ENCODE measurements at places on chromosomes 2 and 18.
A peak's percentile ranks its signal among the peaks of the same experiment; 100 is the strongest.

- peak; percentile 64 for DNase-seq
Observed at GRCh38 chr2:200703127-200703925, 108.4 kb upstream of the BZW1 start.

DNA sequence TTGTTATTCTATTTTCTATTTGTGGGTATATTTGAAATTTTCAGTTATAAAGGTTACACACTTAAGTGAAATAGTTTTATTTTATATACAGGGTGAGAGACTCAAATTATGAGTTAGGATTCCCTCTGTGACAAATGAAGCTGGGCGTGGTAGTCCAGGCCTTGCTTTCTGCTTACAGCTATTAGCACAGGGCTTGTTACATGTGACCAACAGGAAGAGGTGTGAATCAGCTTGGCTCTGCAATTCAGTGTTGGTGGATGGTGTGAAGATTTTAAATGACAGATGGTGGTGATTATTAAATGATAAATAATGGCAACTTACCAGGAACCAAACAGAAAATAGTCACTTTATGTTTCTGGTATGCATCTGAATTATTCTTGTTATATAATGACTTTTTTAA lies 64.4 kb upstream of the NOSTRIN start:
- DNase-seq, result peak; percentile 13

GRCh38 chr2:105593221-105593967 lies 151.3 kb upstream of the NCK2 start:
- DNase-seq, result peak; percentile 59

DNA sequence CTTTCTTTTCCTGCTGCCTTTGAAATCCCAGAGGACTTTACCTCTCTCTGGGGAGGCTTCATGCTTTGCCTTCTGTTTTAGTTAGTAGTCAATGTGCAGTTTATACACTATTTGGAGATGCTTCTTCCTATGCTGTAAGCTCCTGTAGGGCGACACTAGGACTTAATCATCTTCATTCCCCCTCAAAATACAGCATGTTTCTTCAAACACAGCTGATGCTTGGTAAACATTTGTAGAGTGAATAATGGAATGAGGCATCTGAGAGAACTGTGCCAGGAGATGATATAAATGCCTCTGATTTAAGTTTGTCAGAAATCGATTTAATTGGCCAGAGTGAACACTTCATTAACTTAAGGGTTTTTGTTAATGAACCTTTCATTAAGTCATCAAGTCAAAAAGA lies 43.4 kb downstream of the LHCGR start:
- DNase-seq, result no peak

- DNase-seq, result peak; percentile 40
Observed at GRCh38 chr2:68185541-68186164, 28.0 kb downstream of the PNO1 start.

DNA sequence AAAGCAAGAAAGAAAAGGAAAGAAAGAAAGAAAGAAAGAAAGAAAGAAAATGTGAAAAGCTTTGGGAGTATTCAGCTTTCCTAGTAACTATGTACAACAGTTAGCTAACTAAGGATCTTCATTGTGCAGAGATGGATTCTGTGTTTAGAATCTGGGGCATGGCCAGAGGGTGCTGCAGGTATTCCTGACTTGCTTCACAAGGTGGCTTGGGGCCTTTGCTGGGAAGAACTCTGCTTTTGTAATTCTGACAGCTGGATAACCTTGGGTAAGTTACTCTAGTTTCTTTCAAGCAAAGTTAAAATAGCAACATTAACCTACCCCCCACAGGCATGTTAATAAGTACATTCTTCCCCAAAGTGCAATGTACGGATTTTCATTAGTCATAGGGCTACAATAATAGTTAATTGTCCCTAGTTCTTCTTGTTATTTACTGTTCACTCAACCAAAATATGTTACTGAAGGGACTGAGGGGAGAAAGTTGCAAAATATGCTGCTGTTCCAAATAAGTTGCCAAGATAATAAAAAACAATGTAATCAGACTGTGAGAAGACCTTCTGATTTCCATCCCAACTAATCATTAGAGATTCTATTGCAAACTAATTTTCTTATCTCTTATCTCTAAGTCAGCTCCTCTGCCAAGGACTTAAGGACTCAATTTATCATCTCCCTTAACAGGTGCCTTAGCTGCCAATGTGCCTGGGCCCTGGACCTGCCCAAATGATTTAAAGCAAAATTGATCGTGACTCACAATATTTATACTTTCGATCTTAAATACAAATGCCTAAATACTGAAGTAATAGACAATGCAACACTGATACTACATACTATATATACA lies 50.3 kb downstream of the SERPINB8 start:
- DNase-seq, result peak; percentile 6

DNA sequence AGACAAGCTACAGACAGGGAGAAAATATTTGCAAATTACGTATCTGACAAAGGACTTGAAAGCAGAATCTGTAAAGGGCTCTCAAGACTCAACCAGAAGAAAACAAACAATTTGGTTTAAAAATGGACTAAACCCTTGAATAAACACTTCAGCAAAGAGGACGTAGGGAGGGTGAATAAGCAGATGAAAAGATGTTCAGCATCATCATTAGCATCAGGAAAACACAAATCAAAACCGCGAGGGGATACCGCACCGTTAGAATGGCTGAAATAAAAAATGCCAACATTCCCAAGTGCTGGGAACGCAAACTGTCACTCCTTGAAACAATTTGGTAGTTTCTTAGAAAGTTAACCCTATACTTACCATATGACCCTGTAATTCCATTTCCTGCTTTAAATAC lies 136.7 kb downstream of the MBP start:
- DNase-seq, result no peak

DNA sequence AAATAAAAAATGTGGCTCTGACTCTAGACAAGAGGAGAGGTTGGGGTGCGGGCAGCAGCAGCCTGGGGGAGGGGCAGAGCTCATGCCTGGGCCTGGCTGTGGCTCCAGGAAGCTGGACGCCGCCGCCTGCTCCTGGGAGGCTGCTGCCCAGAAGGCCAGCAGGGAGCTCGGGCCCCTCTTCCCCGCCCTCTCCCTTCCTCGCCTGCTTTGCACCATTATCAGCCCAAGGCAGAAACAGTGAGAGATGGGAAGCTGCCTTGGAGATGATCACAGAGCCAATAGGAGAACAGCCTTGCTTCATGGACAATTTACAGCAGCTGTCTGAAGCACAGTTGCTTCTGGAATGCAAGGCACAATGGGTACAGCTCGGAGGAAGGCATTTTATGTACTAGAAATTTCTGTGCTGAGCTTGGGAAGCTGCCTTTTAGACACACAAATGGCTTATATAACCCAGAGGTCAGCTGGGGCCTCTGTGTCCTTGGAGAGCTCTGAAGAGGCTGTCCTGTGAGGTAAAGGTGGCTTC lies 55.3 kb upstream of the AFF3 start:
- DNase-seq, result peak; percentile 89

GRCh38 chr2:38835990-38836389 lies 39.7 kb downstream of the DHX57 start:
- no peak for DNase-seq

GRCh38 chr2:100136310-100136709 lies 6.1 kb downstream of the AFF3 start:
- no peak for DNase-seq

GRCh38 chr2:64640153-64641044 lies 13.3 kb downstream of the SERTAD2 start:
- DNase-seq, result peak; percentile 61

- DNase-seq, result peak; percentile 53
Observed at GRCh38 chr2:173229086-173229485, 125.6 kb upstream of the CDCA7 start.

DNA sequence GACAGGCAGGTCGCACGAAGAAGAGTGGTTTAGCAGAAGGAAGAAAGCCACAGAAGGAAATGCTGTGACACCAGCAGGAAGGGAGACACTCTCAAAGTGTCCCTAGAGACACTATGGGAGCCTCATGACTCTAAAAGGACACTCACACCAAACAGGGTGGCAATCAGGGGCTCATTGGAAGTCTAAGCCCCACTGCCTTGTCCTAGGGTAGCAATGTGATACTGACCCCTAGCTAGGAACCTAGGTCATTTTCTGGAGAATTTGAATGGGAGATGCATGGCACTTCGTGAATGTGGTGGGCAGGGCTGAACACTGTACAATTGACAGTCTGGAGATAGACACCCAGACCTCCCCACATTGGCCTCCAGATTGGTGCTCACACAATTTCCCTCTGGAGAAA lies 385.0 kb downstream of the EIPR1 start:
- no peak for DNase-seq

- peak; percentile 94 for DNase-seq
Observed at GRCh38 chr18:33755931-33756560, 178.0 kb downstream of the ASXL3 start.

- DNase-seq, result no peak
Observed at GRCh38 chr2:241814643-241815476, 5.9 kb downstream of the NEU4 start.

GRCh38 chr18:55252901-55253300 lies 293.6 kb upstream of the CCDC68 start:
- DNase-seq, result no peak
